ENCODE measurements at places on chromosomes 4 and X.
A peak's percentile ranks its signal among the peaks of the same experiment; 100 is the strongest.

GRCh38 chr4:38069271-38069760 is 109.1 kb downstream of the PTTG2 start:
- DNase-seq = no peak

GRCh38 chr4:25160714-25161592 is 704 bp upstream of the SEPSECS start:
- DNase-seq = no peak

- no peak for DNase-seq
These were observed 3.5 kb upstream of the N4BP2 start for GRCh38 chr4:40053161-40053560.

GRCh38 chr4:174517502-174518445 is 4.5 kb downstream of the HPGD start:
- no peak for DNase-seq

GRCh38 chrX:11766487-11766886 is 8.4 kb downstream of the MSL3 start:
- no peak for DNase-seq

DNA sequence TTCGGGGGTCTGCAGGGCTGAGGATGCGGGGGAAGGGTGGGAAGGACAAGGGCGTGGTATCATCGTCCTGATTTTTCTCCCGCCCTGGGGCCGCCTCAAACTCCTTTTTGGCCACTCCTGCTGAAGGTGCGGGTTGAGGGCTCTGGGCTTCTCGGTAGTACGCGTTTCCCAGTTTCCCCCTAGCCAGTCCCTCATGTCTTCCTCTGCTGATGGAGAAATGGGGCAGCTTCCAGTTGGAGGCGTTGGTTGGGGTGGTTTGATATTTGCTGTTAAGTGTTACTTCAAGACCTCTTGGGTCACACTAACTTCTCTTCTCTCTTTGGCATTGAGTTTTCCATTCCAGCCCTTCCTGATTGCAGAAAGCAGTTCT is 482 bp downstream of the GSTCD start:
- no peak for DNase-seq

- no peak for DNase-seq
These were observed 232.3 kb upstream of the RPS6KA3 start for GRCh38 chrX:20498851-20499635.

GRCh38 chr4:70721747-70722146 is at the start of gene RUFY3:
Gene RUFY3, plus strand, starts transcription at chr4:70721964. Its CDS starts 610 bp downstream, at chr4:70722574.
- peak; percentile 79 for DNase-seq

DNA sequence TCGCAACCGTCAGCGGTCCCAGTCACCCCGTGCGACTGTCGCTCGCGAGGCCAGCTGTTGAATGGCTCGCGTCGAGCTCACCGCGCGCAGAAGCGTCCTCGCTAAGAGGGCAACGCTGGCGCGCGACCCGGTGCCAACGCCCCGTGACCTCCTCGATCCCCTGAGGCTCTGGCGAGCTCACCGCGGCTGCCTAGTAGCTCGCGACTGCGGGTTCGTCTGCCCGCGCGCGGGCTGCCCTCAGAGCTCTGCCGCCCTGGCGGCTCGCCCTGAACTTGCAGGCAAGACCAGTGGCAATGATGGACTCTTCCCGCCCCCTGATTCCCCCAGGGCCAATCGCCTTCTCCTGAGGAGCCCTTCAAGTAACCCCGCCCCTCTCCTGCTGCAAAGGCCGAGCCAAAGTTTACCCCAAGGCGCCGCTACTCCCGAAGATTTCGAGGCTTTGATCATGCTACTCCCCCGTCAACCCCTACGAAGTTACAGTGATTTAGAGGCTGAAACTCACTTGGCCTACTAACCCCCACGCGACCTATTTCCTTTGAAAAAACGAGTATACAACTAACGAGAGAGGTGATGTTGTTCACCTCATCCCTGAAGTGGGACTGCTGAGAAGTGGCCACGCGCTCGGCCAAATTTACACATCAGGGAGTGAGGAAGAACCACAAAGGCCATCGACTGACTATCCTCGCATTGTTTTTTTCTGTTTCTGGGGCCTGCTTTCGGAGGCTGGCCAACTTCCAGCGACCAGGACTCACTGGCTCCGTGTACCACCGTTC is 37.5 kb downstream of the PGRMC1 start:
- peak; percentile 17 for DNase-seq

DNA sequence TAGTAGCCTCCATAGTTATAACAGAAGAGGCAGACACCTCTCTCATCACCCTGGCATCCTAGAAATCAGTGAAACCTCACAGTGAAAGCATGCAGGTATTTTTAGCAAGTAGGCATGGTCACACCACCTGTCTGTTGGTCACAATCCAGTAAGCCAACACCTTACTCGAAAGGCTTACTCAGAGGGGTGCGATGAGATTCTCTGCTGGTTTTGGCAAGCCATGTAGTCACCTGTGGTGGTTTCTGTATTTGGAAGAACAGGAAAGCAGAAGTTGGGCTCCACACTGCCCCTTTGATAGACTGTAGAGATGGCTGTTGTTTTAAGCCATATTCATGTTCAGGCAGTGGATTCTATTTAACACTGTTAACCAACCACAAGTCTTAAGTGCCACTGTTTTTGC is 134.7 kb downstream of the DCLK2 start:
- no peak for DNase-seq

DNA sequence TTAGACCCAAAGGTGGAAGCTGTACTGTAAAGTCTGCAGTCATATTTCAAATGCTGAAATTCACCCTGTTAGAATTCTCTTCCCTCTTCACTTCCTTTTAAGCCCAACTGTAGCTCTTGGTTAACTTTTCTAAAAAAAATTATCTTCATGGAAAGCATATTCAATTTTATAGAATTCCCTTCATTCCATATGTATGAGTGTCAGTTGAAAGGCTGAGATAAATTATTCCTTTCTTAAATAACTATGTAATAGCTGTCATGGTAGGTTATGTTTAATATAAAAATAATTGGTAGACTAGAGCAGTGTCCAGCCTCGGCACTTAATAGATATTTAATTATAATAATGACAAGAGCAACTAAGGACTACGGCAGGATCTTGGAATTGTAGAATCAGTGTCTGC is 16.8 kb upstream of the ARSH start:
- no peak for DNase-seq

GRCh38 chr4:78325271-78326157 is 226.1 kb upstream of the ANXA3 start:
- DNase-seq = no peak

DNA sequence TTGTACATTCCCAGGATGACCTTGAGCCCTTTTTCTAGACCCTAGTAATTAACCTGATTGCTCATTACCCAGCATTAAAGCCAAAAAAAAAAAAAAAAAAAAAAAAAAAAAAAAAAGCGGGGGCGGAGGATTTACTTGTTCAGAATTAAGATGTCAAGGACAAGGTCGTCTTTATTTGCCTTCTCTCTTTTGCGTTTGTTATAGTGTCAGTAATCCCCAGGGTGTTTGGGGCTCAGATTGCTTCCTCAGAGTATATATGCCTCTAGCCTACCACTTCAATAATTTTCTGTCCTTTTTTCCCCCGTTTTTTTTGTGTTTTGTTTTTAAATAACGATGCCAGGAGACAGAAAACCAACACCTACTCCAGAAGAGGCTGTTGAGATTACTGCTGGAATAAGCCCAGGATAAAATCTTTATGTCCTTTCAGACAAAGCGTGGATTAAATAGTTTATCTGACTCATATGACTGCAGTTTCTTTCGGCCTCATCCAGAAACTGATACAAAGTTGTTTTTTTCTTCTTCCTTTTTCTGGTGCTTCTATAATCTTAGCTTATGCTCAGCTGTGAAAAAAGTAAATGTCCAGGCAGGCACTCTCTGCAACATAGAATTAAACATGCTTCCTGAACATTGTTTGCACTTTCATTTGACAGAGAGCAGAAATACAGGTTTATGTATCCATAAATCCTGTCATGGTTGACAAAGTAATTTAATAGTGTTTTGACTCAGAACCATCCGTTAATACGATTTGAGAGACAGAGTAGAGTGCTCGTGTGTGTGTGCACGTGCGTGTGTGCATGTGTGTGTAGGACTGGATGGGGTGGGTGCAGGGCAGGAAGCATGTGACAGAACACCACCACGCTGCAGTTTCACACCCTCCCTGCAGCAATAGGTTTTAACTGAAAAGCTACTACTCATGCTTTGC is 138.6 kb downstream of the AFF1 start:
- no peak for DNase-seq

GRCh38 chrX:71650333-71650969 is 16.9 kb upstream of the LOC101059915 start:
- DNase-seq = no peak

DNA sequence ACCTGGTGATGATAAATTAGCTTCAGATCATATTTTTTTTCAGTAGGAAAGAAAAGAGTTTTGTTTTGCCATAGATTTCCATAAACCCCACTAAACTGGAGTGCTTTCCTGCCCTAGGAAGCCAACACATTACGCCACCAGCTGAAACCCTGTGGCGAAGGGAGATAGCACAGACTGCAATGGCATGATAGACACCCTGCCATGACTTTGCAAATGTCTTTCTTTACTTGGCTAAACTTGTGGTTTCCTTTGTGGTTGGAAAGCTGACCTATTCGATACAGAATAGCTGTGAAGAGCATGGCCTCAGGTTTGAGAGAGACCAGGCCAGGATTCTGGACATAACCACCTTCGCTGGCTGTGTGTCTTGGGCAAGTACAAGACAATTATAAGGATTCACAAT is 19.1 kb downstream of the MFAP3L start:
- DNase-seq = no peak

GRCh38 chr4:180465364-180465763 is 1777.8 kb upstream of the TENM3 start:
- no peak for DNase-seq

- no peak for DNase-seq
These were observed 3.2 kb upstream of the GRSF1 start for GRCh38 chr4:70842761-70843435.

DNA sequence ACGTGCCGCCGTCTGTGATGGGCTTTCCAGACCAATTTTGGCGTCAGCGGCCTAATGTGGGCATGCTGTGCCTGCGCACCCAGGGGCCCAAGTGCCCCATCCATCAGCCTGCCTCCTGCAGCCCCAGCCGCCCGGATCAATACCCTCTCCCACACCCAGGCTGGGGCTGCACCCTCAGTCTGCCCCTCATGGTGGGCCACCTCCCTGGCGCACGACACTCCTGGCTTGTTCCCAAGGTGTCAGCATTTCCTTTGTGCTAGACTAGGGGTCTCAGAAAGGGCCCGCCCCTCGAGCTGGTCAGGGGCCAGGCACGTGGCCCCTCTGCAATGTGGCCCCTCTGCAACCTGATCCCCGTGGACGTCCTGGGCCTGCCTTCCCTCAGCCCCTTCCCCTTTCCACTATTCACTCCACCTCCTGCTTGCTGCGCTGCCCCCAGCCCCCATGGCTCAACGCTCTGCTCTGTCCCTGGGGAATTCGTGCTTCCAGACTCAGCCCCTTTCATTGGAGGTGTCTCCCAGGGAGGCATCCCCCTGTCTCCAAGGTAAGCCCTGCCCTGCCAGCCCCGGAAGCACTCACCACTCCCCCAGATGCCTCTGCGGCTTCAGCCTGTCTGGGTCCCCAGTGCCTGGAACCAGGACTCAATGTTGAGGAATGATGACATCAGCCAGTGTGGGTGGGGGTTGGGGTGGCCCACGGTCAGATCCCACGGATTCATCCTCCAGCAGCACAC is 130.8 kb downstream of the HMX1 start:
- no peak for DNase-seq

DNA sequence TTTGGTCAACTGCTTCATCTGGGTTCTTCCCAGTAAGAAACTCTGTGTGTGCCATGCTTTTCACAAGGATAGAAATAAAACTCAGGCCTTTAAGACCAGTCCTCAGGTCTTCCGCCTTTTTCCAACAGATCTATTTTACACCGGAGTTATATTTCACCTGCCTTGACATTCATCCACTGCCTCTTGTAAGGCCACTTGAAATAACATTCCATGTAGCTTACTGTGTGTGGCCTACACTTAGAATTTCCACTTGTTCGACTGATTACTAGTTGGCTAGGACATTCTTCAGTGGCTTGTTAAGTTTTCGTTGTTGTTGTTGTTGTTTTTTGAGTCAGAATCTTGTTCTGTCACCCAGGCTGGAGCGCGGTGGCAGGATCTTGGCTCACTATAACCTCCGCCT is 92.8 kb upstream of the UNC5C start:
- DNase-seq = no peak

DNA sequence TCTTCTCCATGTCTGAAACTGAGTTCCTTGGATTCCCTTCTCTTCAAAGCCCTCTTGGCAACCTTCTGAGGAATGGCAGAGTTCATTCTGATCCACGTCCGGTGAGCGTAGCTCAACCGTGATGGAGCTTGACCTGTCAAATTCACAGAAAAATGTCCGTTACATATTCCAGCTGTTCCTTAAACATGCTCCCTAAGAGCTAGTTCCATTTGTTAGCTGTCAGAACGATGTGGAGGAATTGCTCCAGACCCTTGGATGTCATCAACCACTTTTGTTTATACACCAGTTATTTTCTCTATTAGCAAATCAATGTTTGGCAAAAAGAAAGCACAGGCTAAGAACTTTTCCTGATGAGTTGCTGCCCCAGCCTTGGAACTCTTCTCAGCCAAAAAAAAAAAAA is 50.1 kb downstream of the NHS start:
- no peak for DNase-seq

DNA sequence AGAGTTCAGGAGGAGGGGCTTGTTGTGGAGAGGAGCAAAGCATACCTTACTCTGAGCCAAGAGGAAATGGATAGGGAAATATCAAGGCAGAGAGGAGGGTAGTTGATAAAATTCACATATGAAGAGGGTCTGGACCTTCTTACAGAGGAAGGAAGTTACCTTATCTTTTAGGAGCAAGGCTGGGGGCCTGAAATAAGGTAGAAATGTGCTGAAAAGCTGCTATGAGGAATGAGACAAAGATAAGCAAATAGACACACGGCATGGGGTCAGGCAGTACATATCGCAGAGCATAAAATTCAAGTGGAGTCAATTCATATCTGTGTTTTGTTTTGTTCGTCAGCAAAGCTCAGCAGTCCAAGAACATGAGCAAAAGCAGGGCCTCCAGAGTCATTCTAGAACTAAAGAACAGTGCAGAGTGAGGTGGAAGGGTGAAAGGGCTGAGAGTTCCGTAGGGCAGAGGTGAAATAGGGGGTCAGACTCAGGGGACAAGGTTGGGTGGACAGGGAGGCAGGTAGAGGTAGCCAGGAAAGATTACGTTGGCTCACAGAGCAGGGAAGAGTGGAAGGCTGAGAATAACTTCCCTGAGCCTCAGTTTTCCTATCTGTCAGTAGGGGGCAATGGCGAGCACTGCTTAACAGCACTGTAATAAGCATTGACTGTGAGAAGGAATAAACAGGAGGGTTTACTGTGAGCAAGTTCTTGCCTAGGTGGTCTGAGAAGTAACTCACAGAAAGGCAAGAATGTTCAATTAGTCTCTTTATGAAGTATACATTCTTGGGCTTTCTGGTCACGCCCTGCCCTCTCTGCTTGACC is 9.2 kb downstream of the VSIG4 start:
- no peak for DNase-seq

GRCh38 chr4:14867847-14868246 is 134.4 kb upstream of the CPEB2 start:
- no peak for DNase-seq

DNA sequence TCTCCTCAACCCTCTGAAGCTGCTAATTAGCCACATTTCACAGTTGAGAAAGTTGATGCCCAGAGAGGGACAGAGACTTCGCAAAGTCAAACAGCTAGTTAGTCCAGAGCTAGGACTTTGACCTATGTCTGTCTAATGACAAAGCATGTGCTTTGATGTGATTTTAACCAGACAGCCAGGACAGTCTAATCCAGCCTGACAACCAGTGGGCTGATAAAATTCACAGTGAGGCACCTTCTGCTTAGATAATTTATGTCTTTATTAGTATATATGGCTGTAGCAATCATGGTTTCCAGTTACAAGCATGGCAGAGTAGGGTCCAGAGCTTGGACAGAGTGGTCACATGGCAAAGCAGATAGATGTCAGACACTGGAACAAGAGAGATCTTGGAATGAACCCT is 133.6 kb upstream of the C1QTNF7 start:
- DNase-seq = no peak

- DNase-seq = no peak
These were observed 194.1 kb downstream of the PTTG2 start for GRCh38 chr4:38154252-38154651.
